ENCODE measurements at places on chromosomes 4 and X.

DNA sequence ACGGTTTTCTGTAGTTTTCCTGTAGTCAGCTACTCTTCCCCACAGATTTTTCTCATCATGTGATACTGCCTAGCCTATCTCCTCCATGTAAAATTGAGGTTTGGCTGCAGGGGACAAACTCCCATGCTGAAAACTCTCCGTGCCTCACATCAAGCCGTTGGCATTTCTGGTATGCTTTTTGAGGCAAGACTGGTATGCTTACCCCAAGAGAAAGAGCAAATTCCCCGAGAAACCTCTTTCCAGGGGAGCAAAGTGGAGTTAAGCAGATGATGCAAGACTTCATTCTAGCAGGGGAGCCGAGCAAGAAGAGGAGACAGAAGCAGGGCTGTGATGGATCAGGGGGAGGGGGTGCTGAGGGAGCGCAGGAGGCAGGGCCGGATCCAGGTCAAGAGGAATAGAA lies 4.8 kb downstream of the SOWAHD start:
- DNase-seq: peak; percentile 74

DNA sequence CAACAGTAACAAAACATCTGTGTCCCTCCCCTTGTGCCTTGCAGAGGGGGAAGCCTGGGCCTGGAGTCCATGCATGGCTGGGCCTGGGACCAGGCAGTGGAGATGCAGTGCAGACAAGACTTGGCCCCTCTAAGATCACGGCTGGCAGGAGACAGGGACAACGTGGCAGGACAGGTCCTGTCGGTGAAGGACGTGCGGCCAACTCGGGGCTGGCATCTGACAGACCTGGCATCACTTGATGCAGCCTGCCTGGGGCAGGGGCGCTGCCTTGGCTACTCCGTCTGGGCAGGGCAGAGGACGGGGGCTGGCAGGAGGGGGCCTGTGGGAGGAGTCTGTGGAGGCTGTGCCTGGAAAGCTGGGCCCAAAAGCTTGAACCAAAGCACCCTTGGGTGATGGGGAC lies 112.1 kb downstream of the CPZ start:
- DNase-seq: no peak

- no peak for DNase-seq
Measured at GRCh38 chr4:146648461-146648783, 9.7 kb downstream of the POU4F2 start.

- DNase-seq: no peak
Measured at GRCh38 chrX:88977835-88978234, 230.8 kb downstream of the CPXCR1 start.

- no peak for DNase-seq
Measured at GRCh38 chr4:113173126-113173792, 123.8 kb downstream of the ANK2 start.

- DNase-seq: peak; percentile 8
Measured at GRCh38 chrX:153061732-153062131, 5.5 kb downstream of the PNMA3 start.

DNA sequence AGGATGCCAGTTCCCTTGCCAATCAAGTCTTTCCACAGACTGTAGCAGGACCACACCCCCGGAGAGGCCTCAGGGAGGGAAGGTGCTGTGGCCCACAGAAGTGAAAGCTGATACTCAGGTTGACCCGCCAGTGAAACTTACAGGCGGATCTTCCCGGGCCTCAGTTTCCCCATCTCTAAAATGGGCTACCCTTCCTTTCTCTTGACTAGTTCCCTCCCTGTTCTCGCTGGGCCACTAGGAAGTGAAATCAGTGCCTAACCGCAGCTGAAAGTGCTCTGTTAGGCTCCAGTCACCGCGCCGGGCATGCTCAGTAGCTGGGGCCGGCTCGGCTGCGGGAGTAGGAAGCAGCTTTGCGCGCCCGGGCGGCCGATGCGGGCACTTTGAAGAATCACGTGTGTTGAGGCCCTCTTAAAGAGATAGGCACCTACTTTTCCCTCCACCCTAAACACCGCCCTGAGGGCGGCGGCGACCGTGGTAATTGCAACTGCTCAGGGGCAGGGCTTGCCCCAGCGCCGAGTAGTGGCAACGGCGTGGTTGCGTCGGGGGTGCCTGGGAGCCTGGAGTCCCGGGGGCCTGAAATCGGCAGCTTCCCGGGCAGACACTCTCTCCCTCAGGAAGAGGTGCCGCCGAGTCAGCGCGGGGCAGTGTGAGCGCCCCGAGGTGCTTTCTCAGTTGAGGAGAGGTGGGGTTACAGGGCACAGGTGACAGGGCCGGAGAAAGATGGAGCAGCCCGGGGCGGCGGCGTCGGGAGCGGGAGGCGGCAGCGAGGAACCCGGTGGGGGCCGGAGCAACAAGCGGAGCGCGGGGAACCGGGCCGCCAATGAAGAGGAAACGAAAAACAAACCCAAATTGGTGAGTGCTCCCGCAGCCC lies at the start of gene DIAPH2:
Gene DIAPH2 (plus strand): TSS at position 504 of the 871 bp plus-strand sequence.
- DNase-seq: peak; percentile 40

- no peak for DNase-seq
Measured at GRCh38 chr4:39620551-39621313, 17.9 kb downstream of the SMIM14 start.

GRCh38 chr4:165612936-165613335 lies 234.1 kb downstream of the CPE start:
- DNase-seq: no peak

GRCh38 chr4:153765894-153766293 lies 6.1 kb upstream of the RNF175 start:
- DNase-seq: no peak

GRCh38 chrX:132407691-132408090 lies 81.1 kb downstream of the MBNL3 start:
- DNase-seq: no peak

- no peak for DNase-seq
Measured at GRCh38 chr4:48557478-48557877, 67.4 kb downstream of the ZAR1 start.

DNA sequence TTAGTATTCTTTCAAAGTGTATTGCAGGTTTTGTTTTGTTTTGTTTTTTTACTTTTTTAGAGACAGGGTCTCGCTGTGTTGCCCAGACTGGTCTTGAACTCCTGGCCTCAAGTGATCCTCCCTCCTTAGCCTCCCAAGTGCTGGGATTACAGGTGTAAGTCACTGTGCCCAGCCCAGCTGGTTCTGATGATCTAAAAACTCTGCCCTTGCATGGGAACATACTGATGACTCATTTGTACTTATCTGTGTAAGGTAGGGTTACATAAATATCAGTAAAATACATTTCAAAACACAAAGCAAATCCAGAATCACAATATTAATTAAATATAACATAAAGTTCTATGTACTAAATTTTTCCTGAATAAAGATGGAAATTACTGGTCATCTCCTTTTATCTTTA lies 7.4 kb upstream of the SLC9B1 start:
- DNase-seq: no peak

- no peak for DNase-seq
Measured at GRCh38 chr4:52606726-52607125, 52.4 kb downstream of the USP46 start.

DNA sequence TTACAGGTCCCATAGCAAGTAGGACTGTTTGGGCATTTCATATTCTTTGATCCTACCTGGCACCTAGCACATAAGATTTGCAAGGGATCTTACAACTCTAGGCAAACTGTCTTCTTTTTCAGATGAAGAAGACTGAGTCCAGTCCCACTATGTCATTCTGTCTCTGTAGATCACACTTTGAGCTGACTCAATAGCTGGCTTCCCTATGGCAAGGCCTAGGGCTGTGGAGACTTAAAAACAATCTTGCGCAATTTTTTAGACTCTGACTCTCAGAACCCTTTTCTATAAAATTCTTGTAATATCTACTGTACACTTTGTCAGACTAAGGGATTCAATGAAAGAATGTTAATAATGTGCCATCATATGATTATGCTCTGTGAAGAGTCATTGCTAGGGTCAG lies 26.7 kb downstream of the OTC start:
- DNase-seq: no peak

DNA sequence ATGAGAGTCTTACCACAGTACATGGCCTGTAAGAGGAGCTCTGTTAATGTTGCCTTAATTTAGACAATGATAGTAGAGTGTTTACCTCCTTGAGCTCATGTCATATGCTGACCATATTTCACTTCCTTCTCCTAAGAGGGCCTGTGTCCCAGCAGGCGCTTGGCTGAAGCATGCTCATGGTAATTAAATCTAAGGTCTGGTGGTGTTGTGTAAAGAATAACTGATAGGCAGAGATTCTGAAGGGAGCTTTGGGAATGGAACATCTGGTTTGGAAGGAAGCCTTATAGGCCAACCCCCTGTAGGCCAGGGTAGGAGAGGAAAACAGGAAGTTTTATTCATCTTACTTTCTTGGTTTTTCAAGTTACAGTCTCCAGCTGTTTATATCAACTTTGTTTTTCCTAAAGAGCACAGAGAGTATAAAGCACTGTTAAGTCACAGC lies 300.2 kb downstream of the USP46 start:
- no peak for DNase-seq

- DNase-seq: no peak
Measured at GRCh38 chrX:29487714-29488113, 727.6 kb upstream of the MAGEB2 start.

DNA sequence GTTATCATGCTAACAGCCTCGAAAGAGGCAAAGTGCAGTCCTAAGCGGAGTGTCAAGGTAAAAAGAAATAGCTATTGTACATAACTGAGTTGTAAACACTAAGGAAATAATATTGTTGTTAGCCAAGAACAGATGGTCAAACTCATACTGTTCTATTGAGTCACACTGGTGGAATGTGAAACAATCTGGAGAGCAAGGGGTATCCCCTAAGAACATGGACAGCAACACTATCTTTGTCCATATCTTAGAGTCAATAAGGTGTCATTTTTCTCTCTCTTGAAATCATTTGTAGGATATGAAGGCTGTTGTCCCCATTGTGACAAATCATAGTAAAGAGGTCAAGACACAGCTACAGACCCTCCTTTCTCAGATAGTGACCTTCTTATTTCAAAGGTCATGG lies 4.5 kb upstream of the PDGFC start:
- DNase-seq: no peak

- DNase-seq: no peak
Measured at GRCh38 chr4:120942776-120943175, 20.2 kb upstream of the PRDM5 start.

DNA sequence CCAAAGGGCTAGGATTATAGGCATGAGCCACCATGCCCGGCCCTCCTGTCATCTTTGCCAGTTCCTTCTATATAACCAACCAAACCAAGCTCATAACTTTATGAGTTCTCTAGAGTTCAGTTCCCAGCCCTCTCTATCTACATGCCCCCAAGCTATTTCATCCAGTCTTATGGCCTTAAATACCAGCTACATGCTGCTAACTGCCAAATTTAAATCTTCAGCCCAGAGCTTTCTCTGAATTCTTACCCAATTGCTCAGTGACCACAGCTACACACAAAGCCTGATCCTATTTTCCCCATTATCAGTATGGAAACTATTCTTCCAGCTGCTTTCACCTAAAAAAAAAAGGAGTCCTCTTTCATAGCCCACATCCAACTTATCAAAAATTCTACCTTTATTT lies 23.1 kb downstream of the TMEM184C start:
- no peak for DNase-seq
